ENCODE measurements at places on chromosomes 16 and 17. TPM values are rescaled to one million over a fixed set of nuclear protein-coding genes. Genes with fewer than 3 reads are reported as not detected.
A peak's percentile ranks its signal among the peaks of the same experiment; 100 is the strongest.

DNA sequence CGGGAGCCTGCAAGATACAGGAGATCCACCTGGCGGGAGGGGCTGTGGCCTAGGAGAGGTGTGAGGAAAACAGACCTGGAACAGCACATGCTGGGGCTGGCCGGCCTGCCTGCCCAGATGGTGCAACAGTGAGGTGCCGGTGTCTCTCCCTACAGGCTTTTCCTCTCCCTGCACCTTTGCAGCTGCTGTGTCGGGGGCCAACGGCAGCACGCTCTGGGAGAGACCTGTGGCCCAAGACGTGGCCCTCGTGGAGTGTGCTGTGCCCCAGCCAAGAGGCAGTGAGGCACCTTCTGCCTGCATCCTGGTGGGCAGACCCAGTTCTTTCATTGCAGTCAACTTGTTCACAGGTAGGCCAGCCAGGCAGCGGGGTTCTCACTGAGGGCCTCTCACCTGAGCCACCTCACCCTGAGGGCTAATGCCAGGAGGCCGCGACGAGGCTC lies 15.9 kb downstream of the RGS11 start:
- H3K4me1 ChIP-seq, result peaks cover 3% of the 10 kb centered on the region
- H3K36me3 ChIP-seq, result peaks cover 3% of the 10 kb centered on the region
- no peak overlapping the region for H3K27ac ChIP-seq
- no peak overlapping the region for H3K4me3 ChIP-seq

DNA sequence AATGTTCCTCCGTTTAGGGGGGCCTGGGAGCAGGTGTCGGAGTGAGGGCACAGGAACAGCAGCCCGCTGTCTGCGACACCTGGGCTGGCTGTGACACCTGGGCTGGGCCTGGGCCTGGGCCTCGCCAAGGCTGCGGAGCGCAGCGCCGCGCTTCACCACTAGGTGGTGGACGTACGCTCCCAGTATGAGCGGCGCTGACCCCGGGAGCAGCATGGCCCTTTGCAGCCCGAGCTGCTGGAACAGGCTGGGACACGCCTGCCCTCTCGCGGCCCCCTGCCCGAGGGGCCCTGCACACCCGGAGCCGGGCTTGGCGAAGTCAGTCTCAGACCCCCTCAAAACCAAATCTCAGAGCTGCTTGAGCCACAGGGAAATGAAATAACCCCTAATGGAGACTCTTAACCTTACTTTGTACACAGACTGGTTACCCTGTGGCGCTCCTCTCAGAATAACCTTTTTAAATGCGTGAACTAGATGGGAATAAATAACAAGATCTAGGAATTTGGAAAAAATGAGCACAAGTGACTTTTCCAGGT lies 38.6 kb upstream of the FA2H start:
- no peak overlapping the region for H3K4me3 ChIP-seq
- no peak overlapping the region for H3K27ac ChIP-seq
- peak; percentile 84 for DNase-seq
- no peaks in the 10 kb centered on the region for H3K4me1 ChIP-seq
- peaks cover 2% of the 10 kb centered on the region for H3K27me3 ChIP-seq

- H3K4me1 ChIP-seq, result peaks cover 52% of the 10 kb centered on the region
- no peaks in the 10 kb centered on the region for H3K36me3 ChIP-seq
- no peak overlapping the region for H3K27ac ChIP-seq
- DNase-seq, result no peak
Observed at GRCh38 chr17:47708312-47708863, 14.4 kb downstream of the TBKBP1 start.

GRCh38 chr16:72789921-72790320 lies 258.0 kb downstream of the ZFHX3 start:
- peaks cover 44% of the 10 kb centered on the region for H3K27me3 ChIP-seq
- H3K4me1 ChIP-seq, result peaks cover 22% of the 10 kb centered on the region
- H3K4me3 ChIP-seq, result no peak overlapping the region
- H3K36me3 ChIP-seq, result peaks cover 11% of the 10 kb centered on the region
- H3K27ac ChIP-seq, result no peak overlapping the region
- DNase-seq, result no peak

DNA sequence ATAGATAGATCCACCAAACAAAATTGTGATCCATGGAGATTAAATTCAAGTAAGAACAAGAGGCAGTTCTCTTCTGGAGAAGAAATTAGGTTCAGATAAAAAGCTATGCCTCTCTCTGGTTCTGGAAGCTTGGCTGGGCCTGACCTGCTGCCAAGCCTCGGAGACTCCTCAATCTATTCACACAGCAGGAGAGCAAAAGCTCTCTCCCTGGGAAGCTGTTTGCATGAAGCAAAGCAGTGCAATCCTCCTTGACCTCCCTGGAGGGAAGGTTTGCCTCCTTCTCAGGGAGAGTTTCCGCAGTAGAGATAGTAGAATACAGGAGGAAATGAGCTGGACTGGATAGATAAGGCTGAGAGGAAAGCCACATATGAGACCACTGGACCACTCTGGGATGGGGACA lies 78.1 kb upstream of the GNAO1 start:
- no peaks in the 10 kb centered on the region for H3K4me1 ChIP-seq
- H3K27me3 ChIP-seq, result peaks cover 35% of the 10 kb centered on the region
- H3K27ac ChIP-seq, result no peak overlapping the region
- no peaks in the 10 kb centered on the region for H3K36me3 ChIP-seq
- no peak for DNase-seq
- H3K4me3 ChIP-seq, result no peak overlapping the region

- DNase-seq, result no peak
- H3K4me1 ChIP-seq, result peaks cover 5% of the 10 kb centered on the region
- H3K27ac ChIP-seq, result no peak overlapping the region
- no peaks in the 10 kb centered on the region for H3K27me3 ChIP-seq
Observed at GRCh38 chr17:17149520-17150447, 56.3 kb downstream of the PLD6 start.

The INTS2 gene
- total RNA-seq, result 22.3 TPM

The HSD17B2 gene
- total RNA-seq, result not detected
